AG10803 (cell line): ENCODE measurements at places on chromosomes 2 and 18.

GRCh38 chr2:207854484-207855440 lies 85.1 kb upstream of the FZD5 start:
- peak; percentile 54 for DNase-seq

DNA sequence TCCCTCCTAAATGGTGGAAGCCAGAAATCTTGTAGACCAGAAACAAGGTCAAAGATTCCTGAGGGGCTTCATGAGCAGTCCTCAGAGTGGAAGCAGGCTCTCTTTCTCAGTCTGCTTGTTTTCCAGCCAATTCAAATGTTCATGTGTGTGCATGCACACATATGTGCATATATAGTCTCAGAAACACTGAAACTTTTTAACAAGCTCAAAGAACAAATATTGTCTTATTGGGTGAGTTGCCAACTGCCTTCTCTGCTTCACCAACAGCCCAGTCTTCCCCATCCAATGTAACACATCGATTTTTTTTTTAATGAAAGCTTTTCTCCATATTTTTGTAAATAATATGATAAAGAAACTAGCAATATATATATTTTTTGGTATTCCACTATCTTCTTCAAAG lies 3.7 kb downstream of the CACNB4 start:
- no peak for DNase-seq

DNA sequence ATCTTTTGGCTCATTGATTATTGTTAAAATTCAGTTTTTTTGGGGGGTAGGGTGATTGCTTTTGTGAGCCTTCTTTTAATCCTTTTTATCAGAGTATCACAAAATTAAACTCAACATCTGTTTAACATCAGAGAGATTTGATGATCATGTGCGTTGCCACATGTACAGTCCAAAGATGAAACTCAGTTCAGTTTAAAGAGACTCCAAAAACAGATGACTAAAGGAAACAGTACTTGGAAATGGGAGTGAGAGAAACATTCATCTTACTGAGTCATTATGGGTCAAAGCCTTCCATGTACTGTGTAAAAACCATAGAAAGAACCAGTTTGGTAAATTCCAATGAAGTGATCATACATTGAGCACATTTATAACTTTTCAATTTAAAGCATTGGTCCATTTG lies 53.0 kb downstream of the LYPD6 start:
- peak; percentile 89 for DNase-seq

GRCh38 chr18:48813833-48814489 lies 136.8 kb downstream of the SMAD7 start:
- no peak for DNase-seq

DNA sequence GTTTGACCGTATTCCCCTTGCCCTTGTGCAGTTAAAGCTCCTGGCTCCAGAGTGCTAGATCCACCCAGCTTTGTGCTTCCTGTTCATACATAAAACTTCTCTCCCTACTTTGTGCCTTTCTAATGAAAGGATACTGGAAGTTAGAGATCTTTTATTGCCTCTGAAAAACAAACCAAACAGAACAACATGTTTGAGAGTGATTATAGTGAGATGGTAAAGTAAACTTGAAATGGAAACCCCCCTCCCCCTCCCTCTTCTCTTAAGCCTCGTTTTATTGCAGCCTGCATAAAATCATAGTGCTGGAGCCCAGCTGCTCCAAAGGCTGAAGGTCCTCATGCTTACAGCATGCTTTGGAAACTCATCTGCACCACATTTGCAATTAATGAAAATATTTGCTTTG lies 125.1 kb downstream of the TANC1 start:
- DNase-seq: no peak

GRCh38 chr2:43534569-43534968 lies 61.3 kb downstream of the THADA start:
- DNase-seq: no peak
